ENCODE measurements at places on chromosomes 6 and 20. TPM values are rescaled to one million over a fixed set of nuclear protein-coding genes. Genes with fewer than 3 reads are reported as not detected.

- DNase-seq, result no peak
Measured at GRCh38 chr6:34189806-34190503, 44.1 kb upstream of the GRM4 start.

The CFB gene
- 4.0 TPM for total RNA-seq

- DNase-seq, result no peak
Measured at GRCh38 chr20:60203451-60203850, 245.2 kb downstream of the CDH26 start.

The ZBP1 gene
- total RNA-seq, result not detected

DNA sequence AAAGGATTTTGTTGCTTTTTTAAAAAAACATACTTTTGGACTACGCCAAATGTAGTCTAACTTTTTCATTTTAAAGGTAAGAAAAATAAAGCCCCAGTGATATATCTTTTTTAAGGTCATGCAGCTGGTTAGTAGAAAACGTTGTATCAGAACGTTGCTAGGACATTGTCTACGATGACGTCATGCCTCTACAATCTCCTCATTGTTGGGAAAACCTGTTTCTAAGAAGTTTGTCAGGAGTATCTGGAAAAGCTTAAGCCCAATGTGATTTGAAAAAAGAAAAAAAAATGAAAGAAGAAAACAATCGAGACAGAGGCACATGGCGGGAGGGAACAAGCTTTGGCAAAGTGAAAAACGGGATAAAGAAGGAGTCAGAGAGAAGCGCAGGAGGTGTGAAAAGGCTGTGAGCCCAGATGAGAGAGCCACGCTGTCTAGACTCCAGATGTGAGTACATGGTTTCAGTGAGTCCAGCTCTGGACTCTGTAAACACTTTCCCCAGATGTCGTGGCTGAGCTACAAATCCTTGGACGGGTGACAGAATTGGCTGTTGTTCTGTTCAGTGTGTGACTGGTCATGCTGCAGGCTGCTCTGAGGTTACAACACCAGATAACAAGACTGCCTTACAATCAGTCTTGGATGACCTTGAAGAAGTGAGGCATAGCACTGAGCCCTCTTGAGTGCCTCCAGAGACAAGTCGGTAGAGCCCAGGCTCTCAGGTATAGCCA lies 656.7 kb upstream of the ID4 start:
- no peak for DNase-seq

The CAGE1 gene
- not detected for total RNA-seq

DNA sequence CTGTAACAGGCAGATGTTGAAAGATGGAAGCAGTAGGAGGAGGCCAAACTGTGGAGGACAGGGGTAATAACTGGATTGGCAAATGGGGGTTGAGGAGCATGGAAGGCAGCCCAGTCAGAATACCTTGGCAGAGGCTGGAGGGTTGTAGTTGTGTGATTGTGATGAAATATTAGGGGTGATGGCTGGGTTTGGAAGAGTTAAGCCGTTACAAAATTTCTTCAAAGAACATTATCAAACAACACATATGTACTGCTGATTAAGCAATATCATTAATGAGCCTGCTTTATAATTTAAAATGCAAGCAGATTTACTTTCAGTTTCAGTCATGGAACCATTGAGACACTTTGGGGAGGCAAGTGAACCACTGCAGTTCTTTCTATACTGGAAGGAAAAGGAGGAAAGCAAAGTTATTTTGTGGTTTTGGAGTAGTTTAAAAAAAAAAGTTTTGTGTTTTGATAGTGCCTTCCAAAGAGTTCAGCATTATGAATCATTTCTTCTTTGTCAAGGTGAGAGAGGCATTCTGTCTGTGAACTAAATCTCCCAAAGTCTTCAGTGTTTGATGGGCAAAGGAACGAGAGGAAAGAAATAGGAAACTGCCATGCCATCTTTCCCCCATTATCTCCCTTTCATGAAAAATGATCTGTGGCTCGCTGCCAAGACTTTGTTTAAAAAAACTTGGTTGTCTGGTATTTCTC lies 20.7 kb downstream of the FOXO3 start:
- DNase-seq, result peak; percentile 55

DNA sequence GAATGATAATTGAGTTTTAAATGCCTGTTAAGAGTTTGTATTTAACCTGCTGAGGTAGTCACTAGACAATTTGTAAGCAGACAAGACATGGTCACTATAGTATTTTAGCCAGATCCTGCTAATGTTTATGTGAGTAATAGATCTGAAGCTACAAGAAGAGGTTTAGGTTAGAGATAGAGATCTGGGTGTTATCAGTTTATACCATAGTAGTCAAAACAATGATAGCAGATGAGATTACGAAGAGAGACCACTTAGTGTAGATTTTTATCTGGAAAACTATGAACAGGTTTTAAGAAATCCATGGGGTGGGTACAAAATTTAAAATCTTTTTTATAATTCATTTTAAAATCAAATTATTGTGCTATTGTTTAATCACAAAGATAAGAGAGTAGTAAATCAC lies 47.5 kb downstream of the PHIP start:
- no peak for DNase-seq

- DNase-seq, result no peak
Measured at GRCh38 chr20:57411406-57412283, 20.4 kb downstream of the RBM38 start.

DNA sequence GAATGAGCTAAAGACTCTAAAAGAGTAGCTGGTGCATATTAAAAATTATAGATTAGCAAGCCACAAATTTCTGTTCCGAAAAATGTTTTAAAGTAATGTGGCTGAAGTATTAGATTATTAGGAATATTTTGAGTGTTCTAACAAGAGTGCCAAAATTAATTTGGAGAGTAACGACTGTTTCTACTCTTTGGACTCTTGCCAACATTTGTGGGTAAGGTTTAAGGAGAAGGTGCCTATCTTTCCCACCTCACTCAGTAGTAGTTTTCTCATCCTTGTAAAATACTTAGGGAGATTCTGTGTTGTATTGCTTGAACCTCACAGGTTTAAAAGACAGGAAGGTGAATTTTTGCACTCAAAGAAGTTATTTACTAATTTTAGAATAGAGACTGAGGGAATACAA lies 5.0 kb downstream of the HSF2 start:
- no peak for DNase-seq

DNA sequence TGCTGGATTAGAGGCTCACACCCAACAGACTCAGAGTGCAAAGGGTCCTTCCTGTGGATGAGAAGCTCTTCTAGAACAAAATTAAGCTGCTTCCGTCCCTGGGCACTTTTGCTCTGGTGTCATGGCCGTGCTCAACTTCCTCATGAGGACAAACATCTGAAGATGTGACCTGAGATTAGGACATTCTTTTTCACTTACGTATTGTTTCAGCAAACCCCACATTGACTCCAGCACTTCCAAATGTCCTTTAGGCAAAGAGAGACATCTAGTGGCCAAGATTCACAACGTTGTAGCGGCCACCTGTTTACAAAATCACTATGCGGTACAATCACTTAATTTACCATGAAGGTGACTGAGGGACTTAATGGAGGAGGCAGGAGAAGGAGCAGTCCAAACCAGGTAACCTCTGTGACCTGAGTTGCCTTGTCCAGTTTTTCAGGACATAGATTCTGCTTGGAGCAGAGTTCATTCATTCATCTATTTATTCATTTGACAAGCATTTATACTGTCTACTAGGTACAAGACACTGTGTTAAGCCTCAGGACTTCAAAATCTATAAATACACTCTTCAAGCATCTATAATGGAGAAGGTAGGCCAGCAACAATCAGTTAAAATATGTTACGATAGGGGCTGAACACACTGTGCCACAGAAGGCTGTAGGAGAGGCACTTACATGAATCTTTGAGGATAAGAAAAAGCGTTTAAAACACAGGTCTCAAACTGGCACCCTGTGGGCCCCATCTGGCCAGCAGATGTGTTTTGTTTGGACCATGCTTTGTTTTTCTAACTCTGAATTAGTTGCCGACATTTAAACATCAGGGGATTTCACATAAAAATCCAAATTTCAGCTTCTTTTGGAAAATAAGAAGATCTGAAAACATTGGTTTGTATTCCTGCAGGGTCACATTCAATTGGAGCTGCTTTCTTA lies 5.6 kb upstream of the ADGRF1 start:
- peak; percentile 74 for DNase-seq

GRCh38 chr20:58038123-58038654 lies 190.3 kb downstream of the ANKRD60 start:
- no peak for DNase-seq

DNA sequence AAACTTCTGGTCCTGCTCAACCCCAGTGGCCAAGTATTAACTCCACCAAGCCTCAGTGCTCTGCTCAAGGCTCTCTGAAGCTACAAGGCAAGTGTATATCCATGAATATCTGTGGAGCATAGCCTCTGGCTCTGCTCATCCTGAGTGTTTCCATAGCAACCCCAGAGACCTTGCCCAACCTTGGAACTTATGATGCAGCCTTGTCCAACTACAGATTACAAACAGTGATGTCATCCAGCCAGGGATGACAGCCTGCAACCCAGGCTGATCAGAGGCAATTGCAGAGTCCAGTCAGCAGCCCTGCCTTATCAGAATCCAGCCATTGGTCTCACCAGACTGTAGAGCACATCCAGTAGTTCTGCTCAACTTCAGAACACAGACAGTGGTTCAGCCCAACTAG lies 65.5 kb upstream of the SPACA1 start:
- no peak for DNase-seq

GRCh38 chr6:136210398-136211165 lies 39.5 kb downstream of the MTFR2 start:
- DNase-seq, result no peak

DNA sequence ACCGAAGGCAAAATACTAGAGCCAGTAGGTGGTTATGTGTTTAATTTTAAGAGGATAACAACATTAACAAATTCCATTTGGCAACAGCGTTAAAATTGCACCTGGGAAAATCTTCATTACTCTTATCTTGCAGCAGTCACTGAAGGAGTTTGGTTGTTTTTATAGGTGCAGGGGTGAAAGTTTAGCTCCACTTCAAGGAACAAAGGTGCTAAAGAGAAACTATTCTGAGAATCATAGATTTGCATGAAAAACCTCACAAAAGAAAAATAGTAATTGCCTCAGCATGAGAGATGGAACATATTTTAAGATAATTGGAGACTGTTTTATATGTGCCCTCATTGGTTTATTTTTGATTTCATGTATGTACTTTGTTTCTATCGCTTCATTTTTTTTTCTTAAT lies 444.4 kb downstream of the UTRN start:
- no peak for DNase-seq

DNA sequence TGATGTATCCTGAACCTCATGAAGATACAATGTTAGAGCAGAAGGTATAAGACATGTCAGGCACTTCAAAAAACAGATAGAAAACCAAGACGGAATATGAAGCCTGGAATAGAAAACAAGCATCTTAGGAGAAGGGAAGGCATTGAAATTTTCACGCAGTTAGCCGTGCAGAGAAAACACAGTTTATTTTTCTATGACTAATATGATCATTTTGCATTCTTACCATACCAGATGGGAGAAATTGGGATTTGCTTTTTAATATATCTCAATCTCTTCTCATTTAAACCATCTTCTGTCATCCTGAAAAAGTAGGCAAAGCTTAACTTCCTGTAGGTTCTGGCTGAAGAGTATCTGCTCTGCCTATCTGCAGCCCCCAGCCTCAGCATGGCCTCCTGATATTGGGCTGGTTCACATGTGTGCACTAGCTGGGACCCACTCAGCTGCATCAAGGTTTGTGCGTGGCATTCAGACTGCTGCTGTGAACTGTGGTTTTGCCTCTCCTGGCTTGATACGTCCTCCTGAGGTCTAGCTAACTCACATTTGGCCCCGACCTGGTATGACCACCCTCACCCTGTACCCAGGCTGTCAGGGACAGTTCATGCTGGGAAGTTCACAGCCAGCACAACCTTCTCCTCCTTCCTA lies 392.5 kb upstream of the SASH1 start:
- no peak for DNase-seq

The HMGCLL1 gene
- not detected for total RNA-seq

DNA sequence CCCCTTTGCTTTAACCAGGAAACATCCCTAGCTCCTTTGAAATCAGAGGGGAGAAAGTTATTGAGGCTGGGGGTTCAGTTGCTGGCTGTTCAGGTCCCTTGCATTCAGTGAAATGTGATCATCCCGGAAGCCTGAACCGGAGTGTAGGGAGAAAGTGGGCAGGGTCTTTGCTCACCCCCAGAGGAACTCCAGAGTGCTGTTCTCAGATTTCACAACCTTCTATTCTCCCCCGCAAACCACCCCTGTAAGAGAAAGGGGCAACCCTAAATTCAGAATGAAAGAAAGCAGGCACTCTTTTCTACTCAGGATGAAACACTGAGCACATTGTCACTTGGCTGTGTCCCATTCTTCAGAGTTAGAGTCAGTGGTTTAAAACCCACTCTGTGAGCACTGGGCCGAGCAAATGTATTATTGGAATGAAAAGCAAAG lies 139.8 kb downstream of the KHDC1L start:
- no peak for DNase-seq

GRCh38 chr6:32843331-32843978 lies 392 bp downstream of the PSMB8 start:
- DNase-seq, result peak; percentile 13

The C6orf47 gene
- total RNA-seq, result 22.0 TPM

The GLO1 gene
- total RNA-seq, result 315 TPM

- DNase-seq, result no peak
Measured at GRCh38 chr20:16713066-16713465, 16.8 kb upstream of the SNRPB2 start.

DNA sequence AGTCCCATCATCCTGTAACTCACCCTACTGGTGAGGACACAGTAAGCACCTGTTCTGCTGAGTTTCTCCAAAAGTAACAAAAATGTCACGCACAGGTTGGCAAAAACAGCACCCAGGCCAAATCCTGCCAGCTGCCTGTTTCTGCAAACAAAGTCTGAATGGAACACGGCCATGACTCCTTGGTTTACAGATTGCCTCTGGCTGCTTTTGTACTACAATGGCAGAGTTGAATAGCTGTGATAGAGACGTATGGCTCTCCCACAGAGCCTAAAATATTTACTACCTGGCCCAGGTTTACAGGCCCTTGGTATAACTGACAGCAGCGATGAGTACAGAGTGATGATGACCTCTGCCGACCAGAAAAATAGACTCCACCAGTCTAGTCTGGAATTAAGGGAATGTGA lies 52.6 kb downstream of the CNKSR3 start:
- DNase-seq, result no peak

GRCh38 chr6:138486249-138487101 lies 12.8 kb downstream of the NHSL1 start:
- DNase-seq, result no peak

GRCh38 chr6:11143394-11144371 lies 32.2 kb upstream of the ERVFRD-1 start:
- peak; percentile 89 for DNase-seq

- peak; percentile 54 for DNase-seq
Measured at GRCh38 chr6:25181923-25182322, 97.3 kb upstream of the CARMIL1 start.

The HLA-DRB5 gene
- not detected for total RNA-seq

The LRRN4 gene
- 0.26 TPM for total RNA-seq

DNA sequence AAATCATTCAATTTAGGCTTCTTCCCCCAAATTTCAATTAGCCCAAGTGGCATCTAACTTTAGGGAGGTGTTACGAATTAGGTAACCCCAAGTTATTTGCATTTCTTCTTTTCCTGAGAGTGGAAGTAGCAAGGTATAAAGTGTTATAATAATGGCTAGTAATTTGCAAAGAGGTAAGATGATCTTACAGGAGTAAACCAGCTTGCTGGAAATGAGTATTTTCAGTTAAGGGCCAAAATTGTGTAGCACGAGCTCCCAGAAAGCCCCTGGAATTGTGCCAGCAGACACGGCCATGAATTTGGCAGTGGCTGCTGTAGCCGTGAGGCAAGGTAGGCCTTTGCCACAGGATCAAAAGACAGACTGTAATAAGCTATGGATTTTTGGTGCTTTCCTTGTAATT lies 38.0 kb downstream of the CITED2 start:
- DNase-seq, result peak; percentile 23
